ENCODE measurements at places on chromosomes 13 and 19.

- DNase-seq, result no peak
Observed at GRCh38 chr19:13133241-13133870, 15.3 kb downstream of the NACC1 start.

DNA sequence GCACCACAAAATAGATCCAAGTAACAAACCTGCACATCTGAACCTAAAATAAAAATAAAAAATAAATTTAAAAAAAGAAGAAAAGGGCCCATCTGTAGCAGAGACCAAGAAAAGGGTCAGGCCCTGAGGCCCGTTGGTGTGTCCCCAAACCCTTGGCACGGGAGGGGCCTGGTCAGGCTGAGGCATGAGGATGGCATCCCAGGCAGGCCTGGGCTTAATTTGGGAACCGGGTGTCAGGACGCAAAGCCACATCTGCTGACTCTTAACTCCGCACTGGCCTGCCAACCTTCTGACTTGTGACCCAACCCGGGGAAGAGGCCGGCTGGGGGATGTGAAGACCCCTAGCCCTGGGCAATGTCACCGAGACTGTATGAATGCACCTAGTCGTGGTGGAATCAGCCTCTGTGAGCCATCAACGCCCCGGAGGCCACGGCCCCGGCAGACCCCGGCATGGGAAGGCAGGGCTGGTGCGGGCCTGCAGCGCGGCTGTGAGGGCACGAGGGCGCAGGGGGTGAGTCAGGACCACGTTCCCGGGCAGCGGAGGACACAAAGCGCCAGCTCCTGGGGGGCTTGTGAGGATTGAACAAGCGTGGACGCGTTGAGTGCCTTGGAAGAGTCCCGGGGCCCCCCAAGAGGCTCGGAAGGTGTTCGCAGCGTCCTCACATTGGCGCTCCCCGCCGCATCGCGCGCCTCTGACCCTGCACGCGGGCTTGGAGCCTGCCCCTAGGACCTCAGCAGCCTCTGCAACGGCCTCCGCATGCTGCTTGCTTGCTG lies 38.2 kb downstream of the ATP12A start:
- no peak for DNase-seq

GRCh38 chr19:38417544-38418506 lies 8.2 kb downstream of the RASGRP4 start:
- DNase-seq, result no peak

GRCh38 chr13:59834801-59835200 lies 328.9 kb downstream of the DIAPH3 start:
- no peak for DNase-seq

DNA sequence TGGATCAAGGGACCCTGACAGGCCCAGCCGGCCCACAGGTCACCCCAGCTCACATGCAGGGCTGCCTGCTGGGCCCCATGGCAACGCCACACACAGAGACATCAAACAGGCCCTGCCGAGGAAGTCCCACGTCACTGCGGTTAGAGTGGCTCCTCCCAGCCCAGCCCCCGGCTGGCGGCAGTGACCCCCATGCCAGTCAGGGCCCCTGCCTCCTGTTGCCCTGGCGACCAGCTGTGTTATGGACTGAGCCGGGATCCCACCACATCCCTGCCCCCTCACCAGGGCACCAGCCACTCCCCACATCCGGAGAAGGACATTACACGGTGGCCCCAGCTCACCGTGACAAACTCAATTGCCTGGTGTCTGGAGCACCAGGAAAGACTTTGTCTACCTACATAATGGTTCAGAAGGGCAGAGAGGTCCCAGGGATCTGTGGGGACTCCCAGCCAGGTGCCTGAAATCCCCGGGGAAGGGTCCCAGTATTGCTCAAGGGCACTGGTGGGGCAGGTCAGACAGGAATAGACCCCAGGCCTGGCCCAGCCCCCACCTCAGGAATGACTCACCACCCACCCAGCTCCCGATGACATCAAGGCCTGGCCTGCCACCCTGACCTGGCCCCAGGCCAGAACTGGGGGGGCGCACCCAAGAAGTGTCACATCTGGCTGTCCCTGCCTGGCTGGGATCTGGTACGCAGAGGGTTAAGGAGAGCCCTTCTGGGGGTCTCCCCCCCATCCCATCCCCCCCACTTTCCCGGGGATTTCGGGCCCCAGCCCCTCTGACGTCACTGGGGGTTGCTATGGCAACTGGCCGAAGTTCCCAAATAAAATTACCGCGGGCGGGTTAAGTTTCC lies 30.2 kb upstream of the NANOS3 start:
- no peak for DNase-seq

All from vagina (tissue), 2 donors.